ENCODE measurements at places on chromosomes 16 and 17.

DNA sequence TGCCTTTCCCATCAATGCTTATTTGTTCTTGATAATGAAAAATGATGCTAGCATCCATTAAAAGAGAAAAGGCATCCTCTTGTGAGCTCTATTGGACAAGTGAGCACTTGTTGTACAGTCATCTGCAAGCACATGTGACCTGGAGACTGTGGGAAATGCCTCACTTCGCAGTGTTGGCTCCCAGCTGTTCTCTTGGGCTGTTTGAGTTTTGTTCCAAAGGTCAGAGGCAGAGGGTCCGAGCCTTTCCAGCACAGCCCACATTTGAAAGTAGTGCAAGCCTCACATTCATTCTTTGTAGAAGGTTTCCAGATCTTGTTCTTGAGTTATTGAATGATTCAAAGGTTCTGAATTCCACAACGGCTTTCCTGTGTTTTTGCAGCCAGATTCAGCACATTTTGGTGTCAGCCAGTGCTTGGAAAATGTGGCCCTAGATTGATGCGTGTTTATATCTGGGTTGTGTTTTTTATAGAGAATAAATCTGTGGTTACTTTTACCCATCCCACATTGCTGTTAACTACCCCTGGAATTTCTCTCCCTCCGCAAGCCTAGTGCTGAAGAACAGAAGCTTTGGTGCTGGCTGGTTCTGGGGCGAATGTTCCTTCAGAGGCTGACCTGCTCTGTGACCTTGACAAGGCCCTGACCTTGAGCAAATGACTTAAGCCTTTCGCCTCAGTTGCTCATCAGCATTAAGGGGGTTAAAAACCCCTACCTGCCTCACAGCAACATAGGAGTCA, 49.8 kb downstream of the CDH1 start:
- peak; percentile 18 for DNase-seq

GRCh38 chr16:54847207-54847606, 83.5 kb upstream of the IRX5 start:
- no peak for DNase-seq

GRCh38 chr17:72382971-72383722, 262.3 kb downstream of the SOX9 start:
- no peak for DNase-seq

DNA sequence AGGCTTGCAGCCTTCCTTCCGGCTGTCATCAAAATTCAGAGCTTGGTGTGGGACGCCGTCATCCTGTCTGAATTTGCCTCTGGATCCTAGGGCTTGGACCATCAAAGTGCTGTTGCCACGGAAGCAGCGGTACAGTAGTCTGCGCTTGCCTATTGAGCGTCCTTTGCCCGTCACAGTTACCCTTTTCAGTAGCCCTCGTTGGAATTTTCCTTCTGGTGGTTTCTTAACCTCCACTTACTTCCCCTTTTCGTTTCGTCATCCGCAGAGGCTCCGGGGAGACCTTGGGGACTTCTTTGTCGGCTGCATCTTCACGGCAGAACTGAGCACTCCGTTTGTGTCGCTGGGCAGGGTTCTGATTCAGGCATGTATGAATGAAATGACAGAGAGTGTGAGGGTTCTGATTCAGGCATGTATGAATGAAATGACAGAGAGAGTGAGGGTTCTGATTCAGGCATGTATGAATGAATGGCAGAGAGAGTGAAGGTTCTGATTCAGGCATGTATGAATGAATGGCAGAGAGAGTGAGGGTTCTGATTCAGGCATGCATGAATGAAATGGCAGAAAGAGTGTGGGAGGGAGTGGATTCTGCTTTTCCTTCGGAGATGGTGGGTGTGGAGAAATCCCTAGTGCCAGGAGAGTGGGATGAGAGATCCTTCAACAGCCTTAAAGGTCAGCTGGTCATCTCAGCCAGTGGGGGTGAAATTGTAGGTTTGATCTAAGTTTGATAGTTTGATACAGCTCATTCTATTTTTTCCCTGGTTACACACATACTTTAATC, 8.0 kb downstream of the TLCD3A start:
- DNase-seq, result no peak
